ENCODE measurements at places on chromosomes 2 and 18.

DNA sequence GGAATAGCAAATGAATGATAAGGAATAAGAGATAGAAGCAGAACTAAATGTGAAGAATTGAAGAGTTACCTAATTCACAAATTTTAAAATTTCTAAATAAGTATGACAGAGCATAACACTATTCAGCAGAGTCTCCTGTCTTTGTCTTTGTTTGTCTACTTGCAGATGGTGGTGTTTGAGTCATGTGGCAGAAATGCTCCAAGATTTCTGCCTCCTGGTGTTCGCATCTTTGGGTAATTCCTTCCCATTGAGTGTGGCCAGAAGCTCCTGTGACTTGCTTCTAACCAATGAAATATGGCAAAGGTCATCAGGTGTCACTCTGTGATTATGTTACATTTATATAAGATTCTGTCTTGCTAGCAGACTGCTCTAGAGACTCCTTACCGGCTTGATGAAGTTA is 45.6 kb upstream of the GALNT3 start:
- no peak for DNase-seq

GRCh38 chr2:216519154-216519762 is 20.6 kb downstream of the RPL37A start:
- no peak for DNase-seq

GRCh38 chr2:239684271-239684810 is 283.5 kb upstream of the HDAC4 start:
- no peak for DNase-seq

- no peak for DNase-seq
Observed at GRCh38 chr2:132963161-132963560, 293.2 kb upstream of the LYPD1 start.

- no peak for DNase-seq
Observed at GRCh38 chr2:43776324-43776723, 2.5 kb downstream of the DYNC2LI1 start.

DNA sequence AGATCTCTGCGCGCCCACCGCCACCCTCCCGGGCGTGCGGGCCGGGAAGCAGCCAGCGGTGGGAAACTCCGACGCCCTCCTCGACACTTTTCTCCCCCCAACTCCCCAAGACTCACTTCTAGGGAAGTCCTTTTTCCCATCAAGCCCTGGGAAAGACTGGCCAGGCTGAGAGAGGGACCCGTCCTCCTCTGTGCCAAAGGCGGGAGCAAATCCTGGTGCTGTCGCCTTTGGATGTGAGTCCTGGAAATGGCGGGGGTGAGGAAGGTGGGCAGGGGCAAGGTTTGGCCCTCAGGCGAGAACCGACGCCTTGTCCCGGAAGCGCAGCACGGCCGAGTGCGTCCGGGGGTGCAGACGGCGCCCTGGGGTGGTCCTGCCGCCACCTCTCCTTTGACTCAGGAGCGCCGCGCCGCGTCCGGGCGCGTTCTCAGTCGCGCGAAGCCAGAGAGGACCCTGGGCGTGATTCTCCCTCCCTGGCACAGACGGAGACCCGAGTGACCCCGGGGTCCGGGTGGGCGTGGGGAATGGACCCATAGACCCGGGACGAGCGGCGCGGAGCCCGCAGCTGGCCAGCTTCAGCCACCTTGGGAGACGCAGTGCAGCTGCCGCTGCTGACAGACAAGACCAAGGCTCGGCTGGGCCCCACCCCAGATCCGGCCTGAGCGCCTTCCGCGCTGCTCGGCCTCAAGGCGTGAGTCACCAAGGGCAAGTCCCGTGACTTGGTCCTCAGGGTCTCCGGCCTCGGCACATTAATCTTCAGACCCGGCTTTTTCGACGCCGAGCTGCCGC is 3.5 kb upstream of the LBX2 start:
- DNase-seq, result peak; percentile 45

DNA sequence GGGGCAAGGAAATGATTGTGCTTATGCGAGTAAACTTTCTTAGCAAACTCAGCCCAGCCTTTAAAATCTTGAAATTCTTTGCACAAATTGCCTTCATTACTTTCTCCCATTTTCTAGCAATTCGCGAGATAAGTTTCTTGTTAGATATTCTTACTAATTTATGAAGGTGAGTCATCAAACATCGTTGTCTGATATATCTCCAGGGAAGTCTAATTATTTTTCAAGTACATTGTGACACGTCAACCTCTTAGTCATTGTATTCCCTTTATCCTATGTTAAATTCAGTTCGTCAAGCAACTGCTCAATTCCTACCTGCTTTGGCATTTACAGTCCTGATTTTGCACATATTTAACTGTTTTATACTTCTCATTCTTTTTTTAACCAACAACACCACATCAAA is 854.5 kb upstream of the CRIM1 start:
- no peak for DNase-seq
